Panc1 (cell line): ENCODE measurements at places on chromosomes 5 and 9.

GRCh38 chr9:135210676-135211523 is 123.4 kb downstream of the OLFM1 start:
- no peak for DNase-seq

DNA sequence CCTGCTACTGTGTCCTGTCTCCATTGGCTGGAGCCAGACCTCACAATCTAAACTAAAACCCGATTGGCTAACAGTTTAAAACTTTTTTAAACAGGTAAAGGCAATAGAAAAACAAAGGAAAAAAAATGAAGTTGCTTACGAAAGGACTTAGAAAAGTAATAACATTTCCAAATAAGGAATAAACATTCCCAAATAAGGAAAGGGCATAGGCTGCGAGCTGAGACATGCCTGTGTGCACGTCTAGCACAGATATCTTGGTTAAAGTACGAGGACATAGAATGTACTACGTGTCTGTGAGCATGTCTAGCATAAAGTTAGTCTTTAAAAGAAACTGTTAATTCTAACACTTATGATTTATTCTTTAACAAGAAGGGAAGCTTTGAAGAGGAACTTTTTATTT is 15.3 kb upstream of the FAM120A start:
- DNase-seq, result no peak

DNA sequence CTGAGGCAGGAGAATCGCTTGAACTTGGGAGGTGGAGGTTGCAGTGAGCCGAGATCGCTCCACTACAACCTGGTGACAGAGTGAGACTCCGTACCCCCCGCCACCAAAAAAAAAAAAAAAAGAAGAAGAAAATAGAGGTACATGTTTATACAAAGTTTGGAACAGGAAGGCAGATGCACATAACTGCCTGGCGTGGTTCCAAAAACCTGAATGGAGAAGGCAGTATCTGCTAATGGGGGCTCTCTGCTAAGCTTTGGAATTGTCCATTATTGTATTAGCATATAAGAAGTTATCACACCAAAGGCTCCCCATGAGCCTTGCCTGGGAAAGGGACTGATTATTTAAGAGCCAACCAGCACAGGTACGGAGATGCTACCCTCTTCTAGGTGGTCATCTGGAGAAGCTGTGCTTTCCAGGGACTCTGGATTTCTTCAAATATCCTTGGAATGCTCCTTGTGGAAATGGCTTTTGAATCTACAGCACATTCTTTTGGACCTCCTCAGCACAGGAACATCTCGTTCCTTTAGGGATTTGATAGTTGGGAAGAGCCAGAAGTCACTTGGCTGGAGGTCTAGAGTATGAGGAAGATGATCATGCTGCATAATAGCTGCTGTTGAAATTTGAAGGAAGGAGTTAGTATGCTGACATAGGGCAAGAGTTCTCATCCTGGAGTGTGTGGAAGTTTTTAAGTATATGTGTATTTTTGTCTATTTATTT is 42.5 kb upstream of the ABCA1 start:
- DNase-seq, result no peak

DNA sequence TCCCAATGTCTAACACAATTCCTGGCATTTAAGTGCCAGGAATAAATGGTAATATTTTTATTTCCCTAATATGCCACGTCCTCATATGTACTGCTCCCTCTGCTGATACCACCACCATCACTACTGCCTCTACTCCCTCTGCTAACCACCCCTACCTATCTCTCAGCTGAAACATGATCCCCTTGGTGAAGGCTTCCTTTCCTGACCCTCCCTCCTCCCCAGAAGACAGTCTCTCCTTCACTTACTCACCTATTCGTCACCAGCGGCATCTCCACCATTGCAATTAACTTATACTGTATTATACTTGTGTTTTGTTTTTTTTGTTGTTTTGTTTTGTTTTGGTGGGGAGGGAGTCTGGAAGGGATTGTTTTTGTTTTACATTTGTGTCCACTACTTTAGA is 4.8 kb downstream of the DENND1A start:
- no peak for DNase-seq

DNA sequence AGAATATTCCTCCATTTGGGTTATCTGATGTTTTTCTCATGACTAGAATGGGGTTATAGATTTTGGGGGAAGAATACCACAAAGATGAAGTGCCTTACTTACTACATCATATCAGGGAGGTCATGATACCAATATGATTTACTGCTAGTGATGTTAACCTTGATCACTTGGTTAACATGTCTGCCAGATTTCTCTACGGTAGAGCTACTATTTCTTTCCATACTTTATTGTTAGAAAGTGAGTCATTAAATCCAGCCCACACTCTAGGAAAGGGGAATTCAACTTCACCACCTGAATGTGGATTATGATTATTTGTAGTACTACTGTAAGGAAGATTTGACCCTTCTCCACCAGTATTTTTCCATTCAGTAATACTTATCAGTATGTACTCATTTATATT is 64.7 kb downstream of the UBE2R2 start:
- no peak for DNase-seq

GRCh38 chr5:73909474-73909873 is 283.5 kb downstream of the ARHGEF28 start:
- no peak for DNase-seq

GRCh38 chr9:78549711-78550110 is 252.8 kb downstream of the PSAT1 start:
- DNase-seq, result no peak

GRCh38 chr5:10668697-10669096 is 92.3 kb downstream of the DAP start:
- DNase-seq, result no peak

- DNase-seq, result no peak
Observed at GRCh38 chr9:81113453-81114124, 575.8 kb downstream of the TLE1 start.

DNA sequence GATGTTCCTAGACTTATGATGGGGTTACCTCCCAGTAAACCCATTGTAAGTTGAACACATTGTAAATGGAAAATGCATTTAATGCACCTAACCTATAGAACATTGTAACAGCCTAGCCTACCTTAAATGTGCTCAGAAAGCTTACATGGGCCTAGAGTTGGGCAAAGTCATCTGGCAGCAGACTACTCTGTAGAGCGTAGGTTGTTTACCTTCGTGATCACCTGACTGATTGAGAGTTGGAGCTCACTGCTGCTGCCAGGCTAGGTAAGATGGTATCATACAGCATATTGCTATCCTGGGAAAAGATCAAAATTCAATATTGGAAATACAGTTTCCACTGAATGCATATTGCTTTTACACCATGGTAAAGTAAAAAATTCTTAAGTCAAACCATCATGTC is 95.4 kb downstream of the HTR4 start:
- DNase-seq, result no peak

DNA sequence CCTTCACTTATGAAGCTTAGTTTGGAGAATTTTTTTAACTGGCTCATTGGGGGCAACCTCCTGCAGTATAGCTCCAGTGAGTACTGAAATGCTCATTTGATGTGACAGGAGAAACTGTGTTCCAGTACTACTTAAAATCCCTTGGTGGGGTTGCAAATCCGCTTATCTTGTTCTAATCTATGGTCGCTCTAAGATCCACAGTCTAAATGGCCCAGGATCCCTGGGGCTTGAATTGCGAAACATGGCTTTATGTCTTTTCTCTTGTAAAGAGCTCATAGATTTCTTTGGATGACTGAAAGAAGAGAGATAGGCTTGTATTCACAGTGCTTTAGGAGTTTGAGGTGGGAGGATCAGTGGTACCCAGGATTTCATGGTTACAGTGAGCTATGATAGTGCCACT is 52.7 kb downstream of the ADAMTSL1 start:
- no peak for DNase-seq
